A549 treated with ZK216348 at 1 μM for 4 hours (cell line): ENCODE measurements at places on chromosomes 12 and 14. TPM values are rescaled to one million over a fixed set of nuclear protein-coding genes. Genes with fewer than 3 reads are reported as not detected.

LAG3 gene
- total RNA-seq: 0.79 to 2.2 TPM (median 1.6 TPM) in 5 replicates

NTN4 gene
- 41.4 to 56.2 TPM (median 44.5 TPM) in 5 replicates for total RNA-seq

IL26 gene
- not detected in 5 replicates for total RNA-seq

KRT4 gene
- total RNA-seq: 1.7 to 4.0 TPM (median 2.7 TPM) in 5 replicates

CCDC197 gene
- not detected in 5 replicates for total RNA-seq

SLCO1C1 gene
- total RNA-seq: 0.32 TPM in 1 of 5 replicates, not detected in the others

CLEC12A gene
- not detected in 5 replicates for total RNA-seq

SLC17A8 gene
- 0.06 TPM in 1 of 5 replicates, not detected in the others for total RNA-seq

PPFIA2 gene
- total RNA-seq: not detected in 5 replicates

LMO3 gene
- not detected in 5 replicates for total RNA-seq

TAS2R42 gene
- not detected in 5 replicates for total RNA-seq

DDX11 gene
- 32.0 to 51.8 TPM (median 47.3 TPM) in 5 replicates for total RNA-seq

LIN7A gene
- 0.17 to 0.61 TPM (median 0.31 TPM) in 5 replicates for total RNA-seq

SLC22A17 gene
- total RNA-seq: 5.4 to 8.1 TPM (median 6.9 TPM) in 5 replicates

PFKM gene
- 20.5 to 28.1 TPM (median 26.6 TPM) in 5 replicates for total RNA-seq

GPRC5A gene
- 233 to 522 TPM (median 421 TPM) in 5 replicates for total RNA-seq

NRL gene
- total RNA-seq: 0.53 to 0.97 TPM (median 0.65 TPM) in 5 replicates

CCDC175 gene
- total RNA-seq: not detected in 5 replicates

DPY19L2 gene
- total RNA-seq: 1.3 to 3.3 TPM (median 2.6 TPM) in 5 replicates

TAS2R9 gene
- total RNA-seq: not detected in 5 replicates

C14orf132 gene
- 2.9 to 6.1 TPM (median 5.3 TPM) in 5 replicates for total RNA-seq

BIN2 gene
- total RNA-seq: 0.09 to 0.19 TPM (median 0.14 TPM) in 4 of 5 replicates, not detected in the other

TMEM253 gene
- total RNA-seq: 0.29 to 1.3 TPM (median 0.84 TPM) in 5 replicates
